T-helper 1 cell (primary cell): ENCODE measurements at places on chromosomes 2 and 18.

GRCh38 chr2:216362730-216363129 is 9.6 kb downstream of the MARCHF4 start:
- no peak for DNase-seq

GRCh38 chr18:34709104-34709503 is 994 bp upstream of the DTNA start:
- no peak for DNase-seq

DNA sequence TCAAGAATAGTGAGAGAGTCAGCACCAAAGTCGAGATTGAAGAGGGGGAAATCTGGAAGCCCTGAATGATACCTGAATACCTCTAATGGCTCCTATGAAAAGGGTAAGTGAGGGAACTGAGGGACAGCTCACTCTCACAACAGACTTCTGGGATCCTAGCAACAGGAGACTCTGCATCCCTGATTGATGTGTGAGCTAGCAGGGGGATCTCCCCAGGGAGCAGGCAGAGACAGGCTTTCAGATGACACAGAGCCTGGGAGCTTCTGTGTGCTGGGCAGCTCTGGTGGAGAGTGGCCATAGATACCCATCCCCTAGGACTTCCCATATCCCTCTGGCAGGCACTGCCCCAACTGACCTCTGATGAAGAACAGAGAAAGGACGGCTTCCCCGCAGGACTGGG is 206.2 kb downstream of the EXOC6B start:
- no peak for DNase-seq

GRCh38 chr2:207285473-207285815 is 119.7 kb upstream of the KLF7 start:
- DNase-seq: no peak

GRCh38 chr2:41966431-41966893 is 81.4 kb upstream of the PKDCC start:
- no peak for DNase-seq

GRCh38 chr2:171383134-171383533 is 50.7 kb downstream of the METTL8 start:
- no peak for DNase-seq

GRCh38 chr2:27184115-27184514 is 27.7 kb upstream of the ATRAID start:
- no peak for DNase-seq
